ENCODE measurements at places on chromosomes 2 and 18.

- DNase-seq, result no peak
Measured at GRCh38 chr2:25570161-25570845, 103.1 kb downstream of the DTNB start.

- DNase-seq, result peak; percentile 76
Measured at GRCh38 chr2:54709336-54709809, 14.1 kb upstream of the EML6 start.

GRCh38 chr2:106105151-106105922 lies 88.8 kb downstream of the UXS1 start:
- no peak for DNase-seq

DNA sequence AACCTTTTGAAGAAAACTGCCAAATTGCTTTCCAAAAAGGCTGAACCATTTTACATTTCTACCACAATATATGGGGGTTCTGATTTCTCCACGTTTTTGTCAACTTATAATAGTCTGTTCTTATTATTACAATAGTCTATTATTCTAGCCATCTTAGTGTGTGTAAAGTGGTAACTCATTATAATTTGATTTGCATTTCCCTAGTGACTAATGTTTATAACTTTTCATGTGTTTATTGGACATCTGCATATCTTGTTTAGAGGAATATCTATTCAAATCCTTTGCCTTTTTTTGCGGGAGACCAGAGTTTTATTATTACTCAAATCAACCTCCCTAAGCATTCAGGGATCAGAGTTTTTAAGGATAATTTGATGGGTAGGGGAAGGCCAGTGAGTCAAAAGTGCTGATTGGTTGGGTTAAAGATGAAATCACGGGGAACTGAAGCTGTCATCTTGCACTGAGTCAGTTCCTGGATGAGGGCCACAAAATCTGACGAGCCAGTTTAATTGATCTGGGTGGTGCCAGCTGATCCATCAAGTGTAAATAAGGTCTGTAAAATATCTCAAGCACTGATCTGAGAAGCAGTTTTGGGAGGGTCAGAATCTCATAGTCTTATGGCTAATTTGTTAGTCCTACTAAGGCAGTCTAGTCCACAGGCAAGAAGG lies 303.4 kb upstream of the NCKAP5 start:
- no peak for DNase-seq

DNA sequence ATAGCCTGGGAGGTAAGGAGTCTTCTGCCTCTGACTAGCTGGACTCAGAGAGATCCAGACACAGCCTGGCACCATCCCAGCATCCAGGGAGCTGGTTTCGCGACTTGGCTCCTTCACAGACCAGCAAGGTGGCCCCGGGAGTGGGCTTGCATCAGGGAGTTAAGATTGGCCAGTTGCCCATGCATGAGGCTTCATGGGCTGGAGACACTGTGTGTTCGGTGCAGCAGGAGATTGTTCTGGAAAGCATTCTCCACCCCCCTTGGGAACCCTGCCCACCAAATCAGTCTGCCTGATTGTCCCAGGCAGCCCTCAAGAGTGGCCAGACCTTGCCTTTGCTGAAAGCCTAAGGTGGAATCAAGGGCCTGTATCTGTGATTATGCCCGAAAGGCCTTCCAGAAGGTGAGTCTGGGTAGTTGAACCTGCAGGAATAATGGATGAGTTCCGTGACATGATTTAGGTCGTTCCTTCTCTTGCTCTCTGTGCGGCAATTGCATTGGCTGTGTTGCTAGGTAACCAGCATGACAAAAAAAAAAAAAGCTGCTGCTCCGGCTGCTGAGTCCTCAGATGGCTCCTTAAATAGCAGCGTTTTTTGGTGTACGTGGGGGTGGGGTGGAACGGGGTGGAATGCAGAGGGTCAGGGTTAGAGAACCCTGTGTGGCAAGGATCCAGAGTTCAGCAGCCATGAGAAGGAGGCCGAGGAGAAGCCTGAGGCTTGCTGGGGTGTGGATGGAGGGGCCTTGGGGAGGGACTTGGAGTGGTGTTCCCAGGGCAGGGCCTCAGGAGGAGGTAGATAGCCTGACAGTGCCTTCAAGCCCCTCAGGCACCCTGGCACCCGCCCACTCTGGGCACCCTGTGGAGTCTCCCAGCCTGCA lies 93.0 kb upstream of the MCFD2 start:
- no peak for DNase-seq

DNA sequence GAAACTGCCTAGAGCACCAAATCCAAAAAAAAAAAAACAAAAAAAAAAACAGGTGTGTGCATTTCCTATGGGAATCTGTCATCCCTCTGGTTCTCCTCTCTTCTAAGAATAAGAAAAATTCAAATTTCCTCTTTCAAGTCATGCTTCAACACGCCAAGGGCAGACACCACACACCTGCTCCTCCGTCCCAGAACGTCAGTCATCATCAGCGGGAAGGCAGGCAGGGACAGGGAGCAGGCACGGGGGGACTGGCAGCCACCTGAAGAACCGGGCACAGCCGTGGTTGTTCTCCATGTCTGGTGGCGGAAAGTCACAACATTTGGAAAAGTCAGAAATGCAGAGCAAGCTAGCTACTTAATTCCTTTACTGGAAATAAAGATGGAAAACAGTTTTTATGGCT lies 214.8 kb downstream of the IKZF2 start:
- no peak for DNase-seq

Data from stomach (tissue), 19 donors.